Natural killer cell treated with Interleukin-12 subunit alpha and Interleukin-12 subunit beta and Interleukin-15 and Interleukin-18, amount 100 ng/mL, for 72 hours (primary cell): ENCODE measurements at places on chromosomes 4 and X.

GRCh38 chrX:154525606-154526490 lies 9.8 kb upstream of the FAM3A start:
- no peak overlapping the region for H3K4me3 ChIP-seq
- no peak for DNase-seq
- H3K27ac ChIP-seq, result no peak overlapping the region
- peaks cover 6% of the 10 kb centered on the region for H3K27me3 ChIP-seq

GRCh38 chrX:20383477-20383876 lies 116.8 kb upstream of the RPS6KA3 start:
- H3K4me3 ChIP-seq, result no peak overlapping the region
- no peak overlapping the region for H3K27ac ChIP-seq
- H3K4me1 ChIP-seq, result peaks cover 8% of the 10 kb centered on the region

- DNase-seq, result no peak
- no peaks in the 10 kb centered on the region for H3K27me3 ChIP-seq
- no peak overlapping the region for H3K27ac ChIP-seq
- no peak overlapping the region for H3K4me3 ChIP-seq
- no peaks in the 10 kb centered on the region for H3K36me3 ChIP-seq
- peaks cover 19% of the 10 kb centered on the region for H3K4me1 ChIP-seq
Measured at GRCh38 chr4:184356366-184356765, 118.0 kb downstream of the IRF2 start.

DNA sequence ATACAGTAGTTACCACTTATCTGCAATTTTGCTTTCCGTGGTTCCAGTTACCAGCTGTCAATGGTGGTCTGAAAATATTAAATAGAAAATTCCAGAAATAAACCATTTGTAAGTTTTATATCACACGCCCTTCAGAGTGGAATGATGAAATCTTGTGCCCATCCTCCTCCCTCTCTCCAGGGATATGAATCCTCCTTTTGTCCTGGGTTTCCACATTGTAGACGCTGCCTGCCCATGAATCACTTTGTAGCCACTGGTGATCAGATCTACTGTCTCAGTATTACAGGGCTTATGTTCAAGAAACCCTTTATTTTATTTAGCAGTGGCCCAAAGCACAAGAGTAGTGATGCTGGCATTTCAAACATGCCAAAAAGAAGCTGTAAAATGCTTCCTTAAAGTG lies 198.6 kb downstream of the KCNIP4 start:
- DNase-seq, result no peak
- H3K4me1 ChIP-seq, result no peaks in the 10 kb centered on the region
- no peaks in the 10 kb centered on the region for H3K27me3 ChIP-seq
- no peak overlapping the region for H3K4me3 ChIP-seq
- no peaks in the 10 kb centered on the region for H3K36me3 ChIP-seq

DNA sequence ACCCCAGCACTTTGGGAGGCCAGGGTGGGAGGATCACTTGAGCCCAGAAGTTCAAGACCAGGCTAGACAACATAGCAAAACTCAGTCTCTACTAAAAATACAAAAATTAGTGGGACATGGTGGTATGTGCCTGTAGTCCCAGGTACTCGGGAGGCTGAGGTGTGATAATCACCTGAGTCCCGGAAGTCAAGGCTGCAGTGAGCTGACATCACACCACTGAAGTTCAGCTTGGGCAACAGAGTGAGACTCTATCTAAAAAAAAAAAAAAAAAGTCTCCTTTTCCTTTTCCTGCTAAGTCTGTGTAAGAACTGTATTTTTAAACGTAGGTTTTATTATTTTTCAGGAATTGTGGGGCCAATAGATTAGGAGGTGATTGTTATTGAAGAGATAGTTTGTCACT lies 356.7 kb downstream of the ARHGAP24 start:
- no peak for DNase-seq
- H3K27ac ChIP-seq, result no peak overlapping the region
- no peaks in the 10 kb centered on the region for H3K4me1 ChIP-seq
- H3K36me3 ChIP-seq, result no peaks in the 10 kb centered on the region
- no peak overlapping the region for H3K4me3 ChIP-seq

- H3K4me1 ChIP-seq, result peaks cover 4% of the 10 kb centered on the region
- no peaks in the 10 kb centered on the region for H3K27me3 ChIP-seq
- H3K27ac ChIP-seq, result no peak overlapping the region
Measured at GRCh38 chrX:103685396-103685795, 1.1 kb downstream of the MORF4L2 start.

DNA sequence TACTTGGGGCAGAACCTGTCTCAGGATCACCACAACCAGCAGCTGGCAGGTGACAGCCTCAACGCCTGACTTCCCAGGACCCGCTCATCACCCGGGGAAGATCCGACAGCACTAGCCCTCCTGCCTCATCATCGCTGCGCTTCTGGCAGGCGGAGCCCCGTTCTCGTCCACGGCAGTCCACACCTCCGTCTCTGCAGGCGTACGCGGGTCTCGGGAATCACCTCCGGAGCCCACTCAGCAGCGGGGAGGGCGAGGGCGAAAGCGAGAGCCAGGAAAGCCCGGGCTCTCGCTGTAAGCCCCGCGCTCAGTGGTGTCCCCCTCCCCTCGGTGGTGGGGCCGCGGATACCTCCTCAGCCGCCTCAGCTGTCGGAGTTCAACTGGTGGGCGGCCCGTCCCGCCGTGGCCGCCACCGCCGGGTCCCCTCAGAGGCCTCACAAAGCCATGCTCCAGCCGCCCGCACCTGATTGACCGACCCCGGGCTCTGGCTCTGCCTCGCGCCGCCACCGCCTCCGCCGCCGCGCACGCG lies 518 bp upstream of the CNKSR2 start:
- no peaks in the 10 kb centered on the region for H3K36me3 ChIP-seq
- H3K4me1 ChIP-seq, result no peaks in the 10 kb centered on the region
- H3K27me3 ChIP-seq, result peaks cover 12% of the 10 kb centered on the region
- no peak overlapping the region for H3K4me3 ChIP-seq

DNA sequence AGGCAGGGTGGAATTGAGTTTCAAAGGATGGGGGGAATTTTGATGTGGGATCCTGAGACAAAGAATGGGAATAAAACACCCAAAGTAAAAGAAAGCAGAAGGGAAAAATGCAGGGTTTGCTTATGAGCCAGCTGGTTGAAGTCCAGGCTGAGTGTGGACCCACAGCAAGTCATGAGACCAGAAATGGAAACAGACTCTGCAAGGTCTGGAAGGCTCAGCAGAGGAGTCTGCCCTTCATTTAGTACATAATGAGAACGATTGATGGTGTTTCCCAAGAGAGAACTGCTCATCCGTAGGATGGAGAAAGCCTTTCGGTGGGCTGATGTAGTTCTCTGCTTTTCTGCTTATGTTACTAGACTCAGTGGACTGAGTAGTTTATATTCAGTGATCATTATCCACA lies 259.1 kb downstream of the C4orf33 start:
- peaks cover 21% of the 10 kb centered on the region for H3K27me3 ChIP-seq
- H3K4me3 ChIP-seq, result no peak overlapping the region
- H3K4me1 ChIP-seq, result no peaks in the 10 kb centered on the region
- H3K27ac ChIP-seq, result no peak overlapping the region

DNA sequence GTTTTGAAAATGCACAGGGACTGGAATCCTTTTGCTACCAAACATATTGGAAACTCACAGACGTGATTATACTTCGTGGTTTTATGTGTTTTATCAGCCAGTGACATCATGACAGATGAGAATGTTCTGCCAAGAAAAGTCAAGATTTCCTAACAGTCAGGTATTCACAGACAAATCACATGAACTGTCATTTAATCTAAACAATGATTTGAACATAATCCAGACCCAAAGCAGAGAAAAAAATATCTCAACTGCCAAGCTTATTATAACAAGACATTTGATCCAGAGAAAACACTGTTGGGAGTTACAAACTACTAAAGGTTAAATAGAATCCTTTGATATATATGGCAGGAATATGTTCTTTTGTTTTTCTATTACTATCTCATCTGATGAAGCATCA lies 635.9 kb upstream of the FRG1 start:
- H3K4me1 ChIP-seq, result no peaks in the 10 kb centered on the region
- no peaks in the 10 kb centered on the region for H3K36me3 ChIP-seq
- no peak overlapping the region for H3K27ac ChIP-seq
- DNase-seq, result no peak

GRCh38 chr4:105227054-105227453 lies 80.4 kb downstream of the TET2 start:
- H3K27me3 ChIP-seq, result no peaks in the 10 kb centered on the region
- H3K4me3 ChIP-seq, result no peak overlapping the region
- H3K27ac ChIP-seq, result no peak overlapping the region
- peaks cover 20% of the 10 kb centered on the region for H3K4me1 ChIP-seq
- H3K36me3 ChIP-seq, result no peaks in the 10 kb centered on the region

GRCh38 chr4:164012396-164013027 lies 518.0 kb downstream of the TMA16 start:
- H3K4me3 ChIP-seq, result no peak overlapping the region
- DNase-seq, result no peak
- no peak overlapping the region for H3K27ac ChIP-seq
- no peaks in the 10 kb centered on the region for H3K27me3 ChIP-seq

DNA sequence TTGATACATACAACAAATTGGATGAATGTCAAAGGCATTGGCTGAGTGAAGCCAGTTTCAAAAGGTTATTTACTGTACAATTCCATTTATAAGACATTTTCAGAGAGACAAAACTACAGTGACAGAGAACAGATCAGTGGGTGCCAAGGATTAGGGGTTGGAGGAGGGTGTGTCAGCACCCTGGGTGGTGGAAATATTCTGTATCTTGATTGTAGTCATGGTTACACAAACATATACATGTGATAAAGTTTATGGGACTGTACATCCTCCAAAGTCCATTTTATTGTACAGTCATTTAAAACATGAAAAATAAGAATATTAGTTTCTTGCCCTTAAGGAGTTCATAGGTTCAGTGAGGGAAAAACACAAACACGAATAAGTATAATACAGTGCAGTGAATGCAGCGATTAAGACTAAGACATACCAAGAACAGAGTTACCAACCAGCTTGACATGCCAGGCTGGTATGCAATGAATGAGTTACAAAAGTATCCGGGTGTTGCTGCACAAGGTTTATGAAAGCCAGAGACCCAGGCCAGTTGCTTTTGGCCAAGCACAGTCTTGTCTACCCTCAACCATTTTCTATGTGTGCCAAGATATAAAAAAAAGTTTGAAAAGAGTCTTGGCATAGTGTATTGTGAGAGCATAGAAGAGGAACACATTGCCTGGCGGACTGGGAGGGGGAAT lies 123.6 kb downstream of the MSL3 start:
- no peak overlapping the region for H3K27ac ChIP-seq
- H3K4me3 ChIP-seq, result no peak overlapping the region
- H3K36me3 ChIP-seq, result no peaks in the 10 kb centered on the region
- DNase-seq, result no peak

DNA sequence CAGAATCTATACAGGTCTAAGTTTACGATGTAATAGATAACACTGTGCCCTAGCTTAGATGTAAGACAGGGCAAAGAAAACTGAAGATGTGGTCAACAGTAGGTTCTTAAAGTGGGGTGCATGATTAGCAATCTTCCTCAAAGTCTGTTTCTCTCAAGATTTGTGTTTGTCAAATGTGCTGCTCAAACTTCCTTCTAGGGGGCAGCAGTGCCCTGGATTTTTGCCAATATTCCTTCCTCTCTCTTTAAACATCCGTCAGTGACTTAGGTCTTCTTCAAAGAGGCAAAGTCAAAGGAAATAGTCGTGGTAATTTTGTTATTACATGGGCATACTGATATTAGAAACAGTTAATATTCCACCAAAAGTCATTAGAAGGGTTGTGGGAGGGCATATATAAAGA lies 4.2 kb upstream of the PDHA2 start:
- H3K27me3 ChIP-seq, result no peaks in the 10 kb centered on the region
- H3K4me1 ChIP-seq, result no peaks in the 10 kb centered on the region
- no peaks in the 10 kb centered on the region for H3K36me3 ChIP-seq

GRCh38 chrX:45472968-45473367 lies 272.3 kb upstream of the DIPK2B start:
- DNase-seq, result no peak
- no peak overlapping the region for H3K4me3 ChIP-seq
- H3K4me1 ChIP-seq, result no peaks in the 10 kb centered on the region
- H3K27me3 ChIP-seq, result peaks cover 29% of the 10 kb centered on the region
- no peak overlapping the region for H3K27ac ChIP-seq

GRCh38 chrX:124217304-124218251 lies 114.9 kb upstream of the TEX13D start:
- H3K4me3 ChIP-seq, result peak overlapping the region; percentile 94
- H3K36me3 ChIP-seq, result peaks cover 4% of the 10 kb centered on the region
- peak; percentile 74 for DNase-seq
- peaks cover 5% of the 10 kb centered on the region for H3K27me3 ChIP-seq
- peaks cover 82% of the 10 kb centered on the region for H3K4me1 ChIP-seq

DNA sequence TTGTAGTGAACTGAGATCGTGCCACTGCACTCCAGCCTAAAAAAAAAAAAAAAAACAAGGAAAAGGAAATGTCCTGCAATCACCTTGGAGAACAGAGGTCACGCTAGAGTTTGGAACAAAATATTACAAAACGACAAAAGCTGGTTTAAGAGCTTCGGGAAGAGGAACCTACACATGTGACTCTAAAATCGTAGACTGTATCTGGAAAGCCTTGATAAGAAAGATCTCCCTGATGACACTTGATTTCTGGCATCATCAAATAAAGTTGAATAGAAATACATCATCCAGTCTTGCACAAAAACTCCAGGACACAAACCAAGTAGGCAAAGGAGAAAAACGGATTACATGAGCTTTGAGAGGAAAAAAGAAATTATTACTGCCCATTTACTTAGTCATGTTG lies 31.1 kb upstream of the DOCK11 start:
- no peaks in the 10 kb centered on the region for H3K4me1 ChIP-seq
- no peak overlapping the region for H3K27ac ChIP-seq
- DNase-seq, result no peak
- H3K4me3 ChIP-seq, result no peak overlapping the region
- H3K27me3 ChIP-seq, result peaks cover 5% of the 10 kb centered on the region

GRCh38 chr4:31126881-31127398 lies 406.8 kb downstream of the PCDH7 start:
- DNase-seq, result no peak
- H3K27me3 ChIP-seq, result no peaks in the 10 kb centered on the region
- no peak overlapping the region for H3K27ac ChIP-seq
- no peak overlapping the region for H3K4me3 ChIP-seq

DNA sequence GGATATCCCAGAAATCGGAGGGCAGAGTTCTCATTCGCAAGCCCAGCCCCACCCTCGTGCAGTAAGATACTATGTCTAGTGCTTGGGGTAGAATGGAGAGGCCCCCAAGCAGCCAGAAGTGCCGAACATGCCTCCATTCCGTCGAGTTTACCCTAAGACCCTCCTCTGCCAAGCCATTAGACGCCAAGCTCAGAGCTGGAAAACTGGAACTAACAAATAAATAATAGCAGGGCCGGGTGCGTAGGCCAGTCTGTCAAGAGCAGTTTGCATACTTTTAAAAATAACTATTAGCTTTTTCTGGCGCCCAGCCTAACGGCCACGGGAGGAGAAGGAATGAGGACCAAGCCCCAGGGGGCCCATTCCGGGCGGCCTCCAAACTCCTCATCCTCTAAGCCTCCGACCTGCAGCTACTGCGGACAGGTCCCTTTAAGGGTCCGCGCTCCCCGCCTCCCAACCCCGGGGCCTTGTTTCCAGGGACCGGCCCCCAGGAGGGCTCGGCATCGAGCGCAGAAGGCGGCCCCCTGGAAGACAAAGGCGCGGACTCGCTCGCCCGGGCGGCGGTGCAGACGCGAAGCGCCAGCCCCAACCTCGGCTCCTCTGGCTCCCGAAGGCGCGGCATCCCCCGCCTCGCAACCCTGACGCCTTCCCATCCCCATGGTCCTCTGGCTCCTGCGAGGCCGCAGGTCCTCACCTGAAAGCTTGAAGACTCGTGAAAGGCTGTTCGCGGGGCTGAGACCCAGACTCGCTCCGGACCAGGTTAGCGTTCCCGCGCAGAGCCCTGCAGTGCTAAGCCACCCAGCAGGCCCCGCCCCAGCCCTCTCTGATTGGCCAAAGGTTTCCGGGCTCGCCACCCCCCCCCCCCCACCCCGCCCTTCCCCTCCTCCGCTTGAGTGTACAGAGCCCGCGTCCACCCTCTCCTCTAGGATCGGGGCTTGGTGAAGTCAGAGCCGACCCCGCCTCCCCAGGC lies at the start of gene TMSB15A:
TMSB15A (minus strand) TSS at position 765 of the 967 bp plus-strand sequence.
- peaks cover 8% of the 10 kb centered on the region for H3K27me3 ChIP-seq
- DNase-seq, result no peak
- H3K4me3 ChIP-seq, result peak within 1 kb of the TSS; percentile 80
- H3K36me3 ChIP-seq, result no peaks in the 10 kb centered on the region
- H3K4me1 ChIP-seq, result no peaks in the 10 kb centered on the region
